ENCODE measurements at places on chromosomes 16 and 17.

DNA sequence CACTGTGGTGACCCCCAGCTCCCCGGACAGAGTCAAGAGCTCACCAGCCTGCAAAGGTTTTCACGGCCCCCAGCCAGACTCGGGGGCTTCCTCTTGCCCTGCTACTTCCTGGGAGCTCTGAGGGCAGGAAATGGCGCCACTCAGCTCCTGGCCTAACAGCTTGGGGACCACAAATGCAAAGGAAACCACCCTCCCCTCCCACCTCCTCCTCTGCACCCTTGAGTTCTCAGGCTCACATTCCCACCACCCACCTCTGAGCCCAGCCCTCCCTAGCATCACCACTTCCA is 375 bp upstream of the SPN start:
- peak; percentile 39 for DNase-seq

DNA sequence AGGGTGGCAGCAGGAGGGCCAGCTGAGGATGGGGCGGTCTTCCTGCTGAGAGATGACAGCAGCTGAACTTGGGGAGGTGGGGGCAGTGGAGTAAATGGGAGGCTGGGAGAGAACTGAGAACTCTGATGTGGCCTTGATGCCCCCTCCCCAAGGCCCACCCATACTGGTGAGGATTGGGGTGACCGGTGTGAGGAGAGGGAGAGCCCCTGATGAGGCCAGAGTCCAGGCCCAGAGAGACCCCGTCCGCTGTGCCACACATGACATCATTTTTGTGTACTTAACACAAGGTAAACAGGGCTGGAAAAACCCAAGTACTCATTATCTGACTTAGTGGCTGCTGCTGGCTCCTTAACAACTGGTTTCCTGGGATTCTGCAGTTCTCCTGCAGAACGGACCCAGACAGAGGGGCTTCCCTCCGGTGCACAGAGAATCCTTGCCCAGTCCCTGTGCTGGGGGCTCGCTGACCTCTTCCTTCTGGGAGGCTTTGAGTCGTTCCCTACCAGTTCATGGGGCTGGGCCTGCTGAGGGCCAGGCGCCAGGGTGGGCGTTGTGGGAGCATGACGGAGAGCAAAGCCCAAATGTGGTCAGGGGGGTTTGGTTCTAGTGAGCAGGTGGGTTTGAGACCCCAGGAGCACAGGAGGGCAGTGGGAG is 207.6 kb downstream of the RAB11FIP4 start:
- DNase-seq: no peak

DNA sequence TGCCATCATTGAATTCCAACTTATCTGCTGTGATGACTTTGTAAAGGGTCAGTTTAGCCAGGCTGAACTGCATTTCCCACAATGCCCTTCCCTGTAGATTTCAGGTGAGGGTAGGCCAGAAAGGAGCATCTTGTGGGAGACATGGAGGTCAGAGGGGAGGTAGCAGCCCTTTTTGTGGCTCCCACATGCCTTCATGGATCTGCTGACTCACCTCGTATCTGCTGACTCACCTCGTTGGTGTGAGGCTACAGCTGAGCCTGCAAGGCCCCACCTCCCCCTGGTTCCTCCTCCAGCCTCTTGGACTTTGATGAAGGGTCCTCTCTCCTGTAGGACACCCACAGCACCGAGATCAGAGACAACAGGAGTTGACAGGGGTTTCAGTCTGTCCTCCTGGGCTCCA is 102.5 kb downstream of the SALL1 start:
- no peak for DNase-seq

DNA sequence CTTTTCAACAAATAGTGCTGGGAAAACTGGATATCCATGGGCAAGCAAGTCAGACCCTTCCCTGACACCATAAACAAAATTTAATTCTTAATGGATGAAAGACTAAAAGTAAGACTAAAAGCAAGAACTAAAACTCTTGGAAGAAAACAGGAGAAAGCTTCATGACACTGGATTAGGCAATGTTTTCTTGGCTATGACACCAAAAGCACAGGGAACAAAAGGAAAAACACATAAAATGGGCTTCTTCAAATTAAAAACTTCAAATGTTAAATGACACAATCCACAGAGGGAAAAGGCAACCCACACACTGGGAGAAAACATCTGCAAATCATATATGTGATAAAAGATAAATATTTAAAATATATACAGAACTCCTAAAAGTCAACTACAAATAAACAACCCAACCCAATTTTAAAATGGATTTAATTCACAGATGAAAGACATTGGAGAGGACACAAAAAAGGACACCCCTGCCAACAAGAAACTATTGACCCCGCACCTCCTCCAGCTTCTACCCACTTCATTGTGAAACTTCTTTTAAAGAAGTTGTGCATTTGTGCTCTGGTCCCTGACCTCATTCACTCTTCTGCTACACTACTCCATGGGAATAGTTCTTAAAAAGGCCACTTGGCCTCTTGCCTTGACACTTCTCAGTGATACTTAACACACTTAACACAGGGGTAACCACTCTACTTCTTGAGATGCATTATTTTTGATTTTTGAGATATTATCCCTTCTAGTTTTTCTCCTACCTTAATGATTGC is 80.3 kb downstream of the TRIM37 start:
- no peak for DNase-seq

DNA sequence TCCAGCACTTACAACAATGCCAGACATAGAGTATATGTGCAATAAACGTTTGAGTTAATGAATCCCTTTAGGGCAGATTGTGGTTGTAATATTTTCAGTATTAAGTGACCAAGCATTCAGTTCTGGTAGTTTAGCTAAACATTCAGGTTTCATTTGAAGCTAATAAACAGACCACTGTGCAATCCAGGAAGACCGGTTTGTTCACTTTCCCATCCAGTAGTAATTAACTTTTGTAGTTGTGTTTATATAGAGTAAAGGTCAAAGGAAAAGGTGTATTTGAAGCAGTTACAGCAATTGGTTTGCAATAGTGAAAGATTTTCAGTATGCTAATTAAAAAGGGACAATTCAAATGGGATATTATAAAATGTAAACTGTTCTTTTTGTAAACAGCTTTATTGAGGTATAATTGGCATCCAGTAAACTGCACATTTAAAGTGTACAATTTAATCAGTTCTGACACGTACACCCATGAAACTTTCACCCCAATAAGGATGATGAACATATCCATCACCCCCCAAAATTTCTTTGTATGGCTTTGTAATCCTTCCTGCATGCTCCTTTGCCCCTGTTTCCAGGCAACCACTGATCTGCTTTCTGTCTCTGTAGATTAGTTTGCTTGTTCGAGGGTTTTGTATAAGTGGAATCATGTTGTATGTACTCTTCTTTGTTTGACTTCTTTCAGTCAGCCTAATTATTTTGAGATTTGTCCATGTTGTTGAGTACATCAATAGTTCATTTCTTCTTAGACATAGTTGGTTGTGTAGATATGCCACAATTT is 26.3 kb downstream of the MRTFB start:
- DNase-seq: no peak

DNA sequence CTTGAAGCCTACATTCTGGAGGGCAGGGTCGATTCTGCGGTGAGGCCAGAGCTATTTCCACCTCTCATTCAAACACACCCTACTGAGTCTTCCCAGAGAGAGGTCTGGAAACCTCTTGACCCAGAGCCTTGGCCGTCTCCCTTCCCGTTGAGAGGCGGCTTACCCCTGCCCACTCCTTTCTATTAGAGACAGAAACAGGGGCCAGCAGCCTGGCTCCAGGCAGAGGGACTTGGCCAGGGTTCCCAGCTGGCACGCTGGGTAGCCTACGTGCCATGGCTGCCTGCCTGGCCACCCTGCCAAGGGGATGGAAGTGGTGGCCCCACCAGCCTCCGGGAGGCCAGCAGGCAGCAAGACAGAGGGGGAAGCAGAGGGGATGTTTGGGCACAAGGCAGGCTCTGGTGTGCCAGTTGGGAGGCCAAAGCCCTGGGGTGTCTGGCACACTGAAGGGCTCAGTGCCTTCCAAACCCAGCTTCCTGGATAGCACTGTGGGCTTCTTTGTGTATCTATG is 6.0 kb downstream of the STAC2 start:
- no peak for DNase-seq

- DNase-seq: no peak
These were observed 2.7 kb downstream of the PRSS53 start for GRCh38 chr16:31085873-31086628.

GRCh38 chr16:68401871-68402747 is 46.2 kb downstream of the SMPD3 start:
- no peak for DNase-seq

- no peak for DNase-seq
These were observed 60.7 kb upstream of the TNRC6C start for GRCh38 chr17:77897741-77898301.

GRCh38 chr17:77145612-77146245 is 5.0 kb downstream of the SEC14L1 start:
- no peak for DNase-seq

GRCh38 chr17:75273977-75274708 is 3.1 kb upstream of the MIF4GD start:
- peak; percentile 3 for DNase-seq

GRCh38 chr17:77555741-77556291 is 402.7 kb upstream of the TNRC6C start:
- peak; percentile 18 for DNase-seq

GRCh38 chr16:80681436-80681835 is 123.0 kb downstream of the CDYL2 start:
- DNase-seq: no peak

GRCh38 chr16:11780991-11781680 is 15.9 kb downstream of the ZC3H7A start:
- no peak for DNase-seq

DNA sequence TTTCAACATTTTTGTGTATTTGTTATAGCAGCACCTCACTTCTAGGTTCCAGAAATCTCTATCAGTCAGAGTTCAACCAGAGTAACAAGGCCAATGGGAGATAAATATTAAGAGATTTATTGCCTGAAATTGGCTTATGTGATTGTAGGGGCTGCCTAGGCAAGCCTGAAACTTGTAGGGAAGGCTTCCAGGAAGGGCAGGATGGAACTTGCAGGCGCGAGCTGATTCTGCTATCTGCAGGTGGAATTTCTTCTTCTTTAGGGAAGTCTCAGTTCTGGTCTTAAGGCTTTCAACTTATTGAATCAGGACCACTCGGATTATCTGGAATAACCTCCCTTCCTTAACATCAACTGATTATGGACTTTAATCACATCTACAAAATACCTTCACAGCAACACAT is 199.5 kb upstream of the NLRP1 start:
- DNase-seq: no peak

GRCh38 chr17:75288770-75289114 is 491 bp downstream of the SLC25A19 start:
- DNase-seq: no peak

DNA sequence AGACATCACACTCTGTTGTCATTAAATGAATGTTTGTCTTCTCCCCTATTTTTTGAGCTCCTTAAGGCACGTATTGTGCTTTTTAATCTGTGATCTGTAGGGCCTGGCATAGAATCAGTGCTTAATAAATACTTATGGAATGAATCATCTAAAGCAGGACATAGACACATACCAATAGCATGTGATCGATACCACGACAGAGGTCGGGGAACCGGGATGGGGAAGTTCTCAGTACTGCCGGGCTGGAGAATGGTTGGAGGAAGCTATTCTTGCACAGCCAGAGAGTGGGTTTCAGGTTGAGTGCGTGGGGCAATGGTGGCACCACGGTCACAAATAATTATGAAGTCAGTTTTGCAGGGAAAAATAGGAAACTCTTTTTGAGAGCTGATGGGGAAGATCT is 26.8 kb downstream of the NLRP1 start:
- DNase-seq: no peak

- DNase-seq: no peak
These were observed 1.0 kb downstream of the LYRM1 start for GRCh38 chr16:20901436-20902112.

DNA sequence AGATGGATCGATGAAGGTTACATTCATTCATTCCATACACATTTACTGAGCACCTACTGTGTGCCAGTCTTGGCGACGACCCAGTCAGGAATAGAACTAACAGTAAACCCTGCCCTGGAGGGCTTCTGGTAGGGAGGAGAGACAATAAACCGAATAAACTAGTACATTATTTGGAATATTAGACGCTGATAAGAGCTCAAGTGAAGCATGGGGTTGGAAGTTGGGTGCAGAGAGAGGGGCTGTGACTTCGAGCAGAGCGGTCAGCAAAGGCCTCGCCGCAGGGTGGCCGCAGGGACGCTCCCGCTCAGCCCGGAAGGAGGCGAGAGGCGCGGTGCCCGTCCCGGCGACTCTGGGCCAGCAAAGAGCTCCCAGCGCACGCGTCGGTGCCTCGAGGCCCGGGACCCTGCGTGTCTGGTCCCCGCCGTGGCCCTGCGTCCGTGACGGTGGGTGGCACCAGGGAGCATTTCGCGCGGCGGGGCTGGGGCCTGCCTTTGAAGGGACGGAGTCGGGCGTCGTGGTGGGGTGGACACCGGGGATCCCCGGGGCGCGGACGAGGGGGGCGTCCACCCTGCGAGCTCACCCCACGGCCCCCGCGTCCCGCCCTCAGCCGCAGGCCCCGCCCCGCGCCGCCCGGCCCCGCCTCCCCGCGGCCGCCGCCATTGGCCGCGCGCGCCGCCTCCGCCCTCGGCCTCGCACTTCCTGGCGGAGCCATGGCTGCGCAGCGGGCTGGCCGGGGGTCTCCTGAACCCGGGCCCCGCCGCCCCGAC is at the start of gene KLHL36:
KLHL36 (plus strand) TSS at position 684 of the 767 bp plus-strand sequence. CDS start 2,357 bp downstream, outside the sequence.
- DNase-seq: peak; percentile 81

- no peak for DNase-seq
These were observed 29.0 kb downstream of the RMI2 start for GRCh38 chr16:11374255-11374654.

GRCh38 chr16:119295-119694 is 19.2 kb downstream of the NPRL3 start:
- DNase-seq: no peak

- DNase-seq: no peak
These were observed 112.1 kb downstream of the SNX11 start for GRCh38 chr17:48219617-48220016.

GRCh38 chr17:66779237-66779606 is 55.7 kb upstream of the CACNG5 start:
- DNase-seq: no peak

DNA sequence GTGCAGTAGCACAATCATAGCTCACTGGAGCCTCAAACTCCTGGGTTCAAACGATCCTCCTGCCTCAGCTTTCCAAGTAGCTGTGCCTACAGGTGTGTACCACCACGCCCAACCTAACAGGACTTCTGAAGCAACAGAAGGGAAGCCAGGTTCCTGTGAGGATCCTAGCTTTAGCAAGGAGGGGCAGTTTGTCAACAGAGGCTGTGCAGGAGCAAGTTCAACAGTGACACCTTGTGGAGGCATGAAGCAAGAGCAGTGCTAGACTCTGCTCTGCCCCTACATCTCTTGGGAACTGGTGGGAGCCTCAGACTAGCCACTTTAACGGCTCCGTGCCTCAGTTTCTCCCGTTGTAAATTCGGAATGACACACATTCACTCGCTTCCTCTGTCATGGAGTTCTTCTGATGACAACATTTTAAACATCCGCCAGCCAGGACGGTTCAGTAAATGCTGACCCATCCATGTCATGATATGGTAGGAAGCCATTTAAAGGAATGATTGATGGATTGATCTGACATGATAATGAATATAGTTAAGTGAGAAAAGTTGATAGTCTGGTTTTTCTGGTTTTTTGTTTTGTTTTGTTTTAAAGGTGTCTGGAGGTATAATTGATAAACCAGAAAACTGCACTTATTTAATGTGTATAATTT is 218.7 kb downstream of the MRTFB start:
- DNase-seq: no peak
